ENCODE measurements at places on chromosomes 16 and 17. TPM values are rescaled to one million over a fixed set of nuclear protein-coding genes. Genes with fewer than 3 reads are reported as not detected.

DNA sequence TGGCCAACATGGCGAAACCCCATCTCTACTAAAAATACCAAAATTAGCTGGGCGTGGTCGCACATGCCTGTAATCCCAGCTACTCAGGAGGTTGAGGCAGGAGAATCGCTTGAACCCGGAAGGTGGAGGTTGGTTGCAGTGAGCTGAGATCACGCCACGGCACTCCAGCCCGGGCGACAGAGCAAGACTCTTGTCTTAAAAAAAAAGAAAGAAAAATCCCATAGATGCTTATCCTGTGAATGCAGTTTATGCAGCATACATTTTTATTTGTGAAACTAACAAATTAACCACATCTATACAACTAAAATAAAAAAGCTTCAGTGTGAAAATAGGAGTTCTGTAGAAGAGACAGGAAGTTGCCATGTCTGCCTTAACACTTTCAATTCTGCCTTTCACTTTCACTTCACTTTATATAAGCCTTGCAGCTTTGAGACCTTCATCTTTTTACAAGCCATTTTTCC, 7.1 kb downstream of the IGSF6 start:
- no peaks in the 10 kb centered on the region for H3K36me3 ChIP-seq
- peaks cover 21% of the 10 kb centered on the region for H3K4me1 ChIP-seq
- H3K4me3 ChIP-seq = peak overlapping the region; percentile 46
- H3K27ac ChIP-seq = peak overlapping the region; percentile 84

GRCh38 chr17:17681744-17682292, 560 bp downstream of the RAI1 start:
- no peak for DNase-seq
- H3K4me3 ChIP-seq = peak overlapping the region; percentile 88
- H3K36me3 ChIP-seq = no peaks in the 10 kb centered on the region
- peak overlapping the region; percentile 92 for H3K27ac ChIP-seq
- peaks cover 21% of the 10 kb centered on the region for H3K4me1 ChIP-seq

DNA sequence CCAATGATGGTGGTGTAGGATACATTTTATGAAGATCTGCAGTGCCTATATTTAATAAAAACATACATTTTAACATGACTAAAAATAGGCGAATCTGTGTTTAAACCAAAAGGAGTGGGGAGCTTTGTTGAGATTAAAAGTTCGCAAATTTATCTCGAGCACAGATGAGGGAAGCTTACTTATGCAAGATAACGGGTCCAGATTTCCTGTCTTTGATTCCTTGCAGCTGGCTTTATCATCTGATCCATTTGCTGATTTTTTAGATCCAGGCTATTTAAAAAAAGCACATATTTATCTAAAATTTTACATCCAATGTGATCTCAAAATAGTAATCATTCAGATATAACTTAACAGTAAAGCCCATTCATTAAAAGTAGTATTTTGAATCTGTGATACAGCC, 57.0 kb upstream of the INTS2 start:
- no peak overlapping the region for H3K27ac ChIP-seq
- no peaks in the 10 kb centered on the region for H3K36me3 ChIP-seq
- no peak for DNase-seq
- H3K4me3 ChIP-seq = no peak overlapping the region
- no peaks in the 10 kb centered on the region for H3K27me3 ChIP-seq

DNA sequence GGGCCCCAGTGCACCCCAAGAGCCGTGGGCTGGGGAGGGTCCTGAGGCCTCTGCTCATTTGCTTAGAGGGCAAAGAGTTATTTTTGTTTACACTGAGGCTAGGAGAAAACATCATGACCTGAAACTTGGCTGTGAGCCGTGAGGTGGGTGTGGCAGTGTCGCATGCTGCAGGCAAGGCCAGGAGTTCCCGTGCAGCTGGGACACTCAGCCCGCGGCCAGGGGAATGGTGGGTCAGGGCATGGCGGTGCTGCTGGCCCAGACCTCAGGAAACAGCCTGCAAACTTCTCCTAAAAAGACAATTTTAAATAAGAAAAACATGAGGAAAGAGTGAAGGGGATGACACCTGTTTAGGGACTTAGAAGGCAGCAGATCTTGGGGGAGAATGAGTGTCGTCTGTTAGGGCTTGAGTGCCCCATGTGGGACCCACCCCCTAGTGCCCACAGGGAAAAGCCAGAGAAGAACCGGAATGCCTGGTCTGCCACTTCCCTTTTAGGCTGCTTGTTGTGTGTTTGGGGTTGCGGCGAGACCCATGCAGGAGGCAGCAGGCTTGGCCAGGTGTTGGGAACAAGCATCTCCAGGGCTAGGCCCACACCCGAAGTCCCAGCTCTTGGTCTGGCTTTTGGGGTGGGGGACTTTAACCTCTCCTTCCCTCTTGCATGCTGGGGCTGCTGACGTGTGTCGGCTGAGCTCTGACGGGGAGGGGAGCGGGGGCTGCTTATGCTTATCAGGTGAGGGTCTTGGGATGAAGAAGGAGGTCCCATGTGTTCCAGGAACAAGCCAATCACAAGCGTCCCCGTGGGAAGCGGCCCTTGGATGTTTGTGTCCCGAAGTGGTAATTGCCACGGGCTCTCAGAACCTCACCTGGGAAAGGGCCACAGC, 80.9 kb upstream of the GNG13 start:
- H3K27ac ChIP-seq = no peak overlapping the region
- no peak for DNase-seq
- no peaks in the 10 kb centered on the region for H3K27me3 ChIP-seq
- no peaks in the 10 kb centered on the region for H3K36me3 ChIP-seq

The DVL2 gene
- total RNA-seq = 87.2 TPM

DNA sequence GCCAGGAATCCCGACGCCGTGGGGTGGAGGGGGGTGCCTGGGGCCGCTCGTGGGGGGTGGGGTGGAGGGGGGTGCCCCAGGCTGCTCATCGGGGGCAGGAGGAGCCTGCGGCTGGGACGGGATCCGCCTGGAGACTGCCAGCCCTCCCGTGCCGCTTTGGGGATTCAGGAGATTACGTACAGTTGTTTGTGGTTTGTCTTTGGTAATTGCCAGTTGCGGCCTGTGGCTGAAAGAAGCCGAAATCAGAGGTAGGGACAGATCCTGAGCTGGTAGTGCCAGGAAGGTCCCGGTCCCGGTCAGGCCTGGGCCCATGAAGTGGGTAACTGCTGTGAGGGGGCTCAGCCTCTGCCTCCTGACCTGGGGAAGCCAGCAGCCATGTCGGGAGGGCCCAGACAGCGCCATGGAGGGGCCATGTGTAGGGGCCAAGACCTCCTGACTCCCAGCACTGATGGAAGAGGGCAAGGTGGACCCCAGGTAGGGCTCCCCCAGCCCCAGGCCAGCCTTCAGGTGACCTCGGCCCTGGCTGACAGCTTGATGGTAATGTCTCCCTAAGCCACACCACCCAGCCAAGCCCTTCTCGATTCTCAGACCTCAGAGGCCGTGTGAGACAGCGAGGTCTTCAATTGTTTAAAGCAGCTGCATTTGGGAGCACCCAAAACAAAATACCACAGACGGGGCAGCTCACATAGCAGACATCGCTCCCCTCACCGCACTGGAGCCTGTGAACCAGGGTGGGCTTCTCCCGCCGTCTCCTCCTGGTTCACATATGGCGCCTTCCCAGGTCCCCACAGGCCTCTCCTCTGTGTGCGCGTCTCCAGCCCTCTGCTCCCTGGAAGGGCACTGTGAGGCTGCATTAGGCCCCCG, 34.9 kb upstream of the SSTR5 start:
- H3K4me3 ChIP-seq = no peak overlapping the region
- no peaks in the 10 kb centered on the region for H3K36me3 ChIP-seq
- DNase-seq = no peak

DNA sequence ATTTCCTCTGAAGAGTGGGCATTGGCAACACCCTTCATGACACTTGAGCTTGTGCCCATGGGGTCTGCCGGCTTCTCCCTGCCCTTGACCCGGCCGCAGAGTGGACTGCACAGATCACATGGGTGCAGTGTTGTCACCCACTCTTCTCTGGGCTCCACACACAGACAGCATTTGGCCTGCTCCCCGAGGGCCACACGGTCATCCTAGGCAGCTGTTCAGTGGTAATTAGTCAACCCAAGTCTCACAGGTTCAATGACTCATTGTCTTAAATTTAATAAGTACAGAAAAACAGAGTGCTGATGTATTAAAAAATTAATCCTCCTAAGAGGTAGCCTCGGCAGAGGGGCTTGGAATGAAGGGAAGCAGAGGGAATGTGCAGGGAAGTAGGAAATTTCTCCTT, 204.8 kb downstream of the MSI2 start:
- H3K4me1 ChIP-seq = peaks cover 15% of the 10 kb centered on the region
- no peaks in the 10 kb centered on the region for H3K27me3 ChIP-seq
- peak; percentile 86 for DNase-seq
- no peaks in the 10 kb centered on the region for H3K36me3 ChIP-seq
- H3K27ac ChIP-seq = peak overlapping the region; percentile 85

DNA sequence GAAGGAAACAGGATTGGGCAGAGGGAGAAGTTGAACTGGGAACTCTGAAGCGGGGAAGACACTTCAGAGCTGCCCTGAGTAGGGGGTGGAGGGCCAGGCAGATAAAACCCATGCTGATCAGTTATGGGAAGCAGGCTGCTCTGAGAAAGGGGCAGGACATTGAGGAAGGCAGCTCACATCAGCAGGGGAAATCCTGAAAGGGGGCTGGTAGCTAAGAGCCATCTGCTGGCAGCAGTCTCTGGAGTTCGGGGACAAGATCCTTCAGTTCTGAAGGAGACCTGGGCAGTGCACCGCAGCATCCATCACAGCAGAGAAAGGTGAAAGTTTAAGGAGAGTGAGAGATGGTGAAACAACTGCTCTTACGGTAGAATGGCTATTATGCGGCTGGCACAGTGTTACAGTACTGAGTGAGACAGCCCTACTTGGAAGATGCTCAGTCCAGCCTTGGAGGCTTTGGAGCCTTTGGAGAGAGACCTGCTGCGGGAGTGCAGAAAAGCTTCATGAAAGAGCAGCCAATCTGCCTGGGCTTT, 5.4 kb upstream of the KIF18B start:
- no peak overlapping the region for H3K27ac ChIP-seq
- no peak overlapping the region for H3K4me3 ChIP-seq
- H3K27me3 ChIP-seq = no peaks in the 10 kb centered on the region
- DNase-seq = no peak
- no peaks in the 10 kb centered on the region for H3K4me1 ChIP-seq

The KRT20 gene
- total RNA-seq = not detected

DNA sequence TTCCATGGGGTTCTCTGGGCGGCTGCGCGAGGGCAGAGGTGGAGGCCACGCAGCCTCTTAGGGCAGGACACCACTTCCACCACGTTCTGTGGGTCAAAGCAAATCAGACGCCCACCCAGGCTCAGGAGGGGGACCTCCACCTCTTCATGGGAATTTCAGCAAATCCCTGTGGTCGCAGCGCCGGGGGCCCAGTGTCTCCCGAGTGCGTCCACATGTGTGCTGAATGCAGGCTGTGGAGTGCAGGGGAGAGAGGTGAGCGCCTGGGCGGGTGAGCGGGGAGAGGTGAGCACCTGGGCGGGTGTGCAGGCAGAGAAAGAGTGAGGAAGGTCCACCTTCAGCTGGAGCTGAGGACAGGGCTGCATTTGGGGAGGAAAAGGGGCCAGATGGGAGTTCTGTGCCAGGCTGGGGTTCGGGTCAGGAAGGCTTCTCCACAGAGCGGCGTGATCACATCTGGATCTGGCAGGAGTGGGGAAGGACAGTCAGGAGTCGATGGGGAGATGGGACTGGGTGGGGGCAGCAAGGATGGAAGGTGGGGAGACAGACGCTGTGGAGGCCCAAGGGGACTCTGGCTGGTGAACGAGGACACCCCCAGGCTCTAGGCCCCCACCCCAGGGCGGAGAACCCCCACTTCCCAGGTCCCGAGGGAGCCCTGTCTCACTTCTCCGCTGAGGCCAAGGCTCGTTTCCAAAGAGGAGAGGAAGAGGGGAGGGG, 36.8 kb upstream of the CBFA2T3 start:
- no peak overlapping the region for H3K27ac ChIP-seq
- H3K4me1 ChIP-seq = no peaks in the 10 kb centered on the region
- peaks cover 13% of the 10 kb centered on the region for H3K27me3 ChIP-seq
- no peak for DNase-seq
- H3K4me3 ChIP-seq = no peak overlapping the region
- H3K36me3 ChIP-seq = no peaks in the 10 kb centered on the region

The SLC22A31 gene
- not detected for total RNA-seq

The C17orf58 gene
- total RNA-seq = 13.0 TPM

GRCh38 chr17:83032781-83033180, 46.6 kb upstream of the METRNL start:
- no peak for DNase-seq
- H3K4me3 ChIP-seq = no peak overlapping the region
- no peaks in the 10 kb centered on the region for H3K27me3 ChIP-seq
- H3K4me1 ChIP-seq = no peaks in the 10 kb centered on the region
- peaks cover 5% of the 10 kb centered on the region for H3K36me3 ChIP-seq

GRCh38 chr17:11363565-11364117, 122.6 kb downstream of the SHISA6 start:
- no peaks in the 10 kb centered on the region for H3K36me3 ChIP-seq
- H3K4me3 ChIP-seq = no peak overlapping the region
- H3K27me3 ChIP-seq = no peaks in the 10 kb centered on the region
- H3K4me1 ChIP-seq = no peaks in the 10 kb centered on the region
- no peak for DNase-seq

The SYNGR3 gene
- total RNA-seq = 7.1 TPM

The MYH2 gene
- under 0.01 TPM for total RNA-seq

GRCh38 chr16:69171325-69172084, 15.5 kb upstream of the SNTB2 start:
- peak overlapping the region; percentile 82 for H3K27ac ChIP-seq
- peak; percentile 2 for DNase-seq
- peaks cover 11% of the 10 kb centered on the region for H3K4me1 ChIP-seq
- no peak overlapping the region for H3K4me3 ChIP-seq
- no peaks in the 10 kb centered on the region for H3K27me3 ChIP-seq
- H3K36me3 ChIP-seq = no peaks in the 10 kb centered on the region

DNA sequence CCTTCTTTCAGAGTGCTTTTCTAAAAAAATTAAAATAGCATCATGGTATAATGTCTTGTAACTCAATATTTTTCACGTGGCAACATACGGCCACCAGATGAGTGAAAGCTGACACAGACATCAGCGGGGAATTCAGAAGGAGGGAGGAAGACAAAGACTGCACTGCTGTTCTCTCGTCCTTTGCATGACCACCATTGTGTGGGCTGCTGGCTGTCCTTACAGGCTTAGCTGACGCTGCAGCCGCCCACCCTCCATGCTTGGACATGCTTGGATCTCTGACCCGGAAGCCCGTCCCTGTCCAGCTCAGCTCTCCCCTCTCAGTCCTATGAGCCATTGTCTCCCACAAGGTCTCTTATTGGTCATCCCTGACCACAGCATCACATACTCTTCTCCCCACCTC, 11.4 kb upstream of the MLYCD start:
- no peak overlapping the region for H3K27ac ChIP-seq
- no peak overlapping the region for H3K4me3 ChIP-seq
- no peak for DNase-seq
- no peaks in the 10 kb centered on the region for H3K36me3 ChIP-seq
- H3K4me1 ChIP-seq = no peaks in the 10 kb centered on the region
